ENCODE measurements at places on chromosomes 13 and 19.

GRCh38 chr19:47377801-47378200 lies 28.7 kb downstream of the DHX34 start:
- DNase-seq, result no peak

DNA sequence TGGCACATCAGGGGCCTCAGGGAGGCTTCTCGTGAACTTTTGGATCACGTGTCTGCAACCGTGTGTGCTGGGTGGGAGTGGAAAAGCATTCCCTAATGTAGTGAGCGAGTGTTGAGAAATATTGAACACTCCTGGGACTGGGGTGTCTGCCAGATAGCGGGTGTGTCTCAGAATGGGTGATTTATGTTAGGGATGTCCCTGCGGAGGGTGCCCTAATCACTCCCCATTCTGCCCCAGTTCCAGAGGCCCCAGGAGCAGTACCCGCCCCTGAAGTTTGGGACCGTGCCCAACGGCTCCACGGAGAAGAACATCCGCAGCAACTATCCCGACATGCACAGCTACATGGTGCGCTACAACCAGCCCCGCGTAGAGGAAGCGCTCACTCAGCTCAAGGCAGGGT lies 24.2 kb upstream of the GRWD1 start:
- DNase-seq, result no peak

DNA sequence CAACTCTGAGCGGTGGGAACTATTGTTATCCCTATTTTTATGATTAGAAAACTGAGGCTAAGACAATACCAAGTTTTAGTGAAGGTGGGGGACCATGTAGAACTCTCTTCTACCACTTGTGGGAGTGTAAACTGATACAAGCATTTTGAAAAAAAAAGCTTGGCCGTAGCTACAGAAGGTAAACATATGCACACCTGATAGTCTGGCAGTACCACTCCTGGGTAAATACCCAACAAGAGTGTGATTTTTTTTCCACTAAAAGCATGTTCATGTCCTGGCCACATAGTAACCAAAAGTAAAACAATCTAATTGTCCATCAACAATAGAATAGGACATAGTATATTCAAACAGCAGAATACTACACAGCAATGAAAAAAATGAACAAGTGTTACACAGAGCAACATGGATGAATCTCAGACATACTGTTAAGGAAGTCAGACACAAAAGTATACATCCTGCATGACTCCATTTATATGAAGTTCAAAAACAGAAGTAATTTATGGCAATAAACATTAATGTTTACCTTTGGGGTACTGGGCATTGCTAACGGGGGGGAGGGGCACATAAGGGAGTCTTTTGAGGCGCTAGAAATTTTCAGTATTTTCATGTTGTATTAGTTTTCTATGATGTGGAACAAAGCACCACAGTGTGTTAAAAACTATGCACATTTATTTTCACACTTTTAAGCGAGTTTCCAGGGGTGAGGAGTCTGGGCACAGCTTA lies 6.4 kb upstream of the SPATA13 start:
- no peak for DNase-seq

- DNase-seq, result no peak
These were observed 15.2 kb upstream of the C1QTNF9B start for GRCh38 chr13:23912469-23912868.

- no peak for DNase-seq
These were observed 61.5 kb downstream of the DOCK9 start for GRCh38 chr13:98916403-98916802.

DNA sequence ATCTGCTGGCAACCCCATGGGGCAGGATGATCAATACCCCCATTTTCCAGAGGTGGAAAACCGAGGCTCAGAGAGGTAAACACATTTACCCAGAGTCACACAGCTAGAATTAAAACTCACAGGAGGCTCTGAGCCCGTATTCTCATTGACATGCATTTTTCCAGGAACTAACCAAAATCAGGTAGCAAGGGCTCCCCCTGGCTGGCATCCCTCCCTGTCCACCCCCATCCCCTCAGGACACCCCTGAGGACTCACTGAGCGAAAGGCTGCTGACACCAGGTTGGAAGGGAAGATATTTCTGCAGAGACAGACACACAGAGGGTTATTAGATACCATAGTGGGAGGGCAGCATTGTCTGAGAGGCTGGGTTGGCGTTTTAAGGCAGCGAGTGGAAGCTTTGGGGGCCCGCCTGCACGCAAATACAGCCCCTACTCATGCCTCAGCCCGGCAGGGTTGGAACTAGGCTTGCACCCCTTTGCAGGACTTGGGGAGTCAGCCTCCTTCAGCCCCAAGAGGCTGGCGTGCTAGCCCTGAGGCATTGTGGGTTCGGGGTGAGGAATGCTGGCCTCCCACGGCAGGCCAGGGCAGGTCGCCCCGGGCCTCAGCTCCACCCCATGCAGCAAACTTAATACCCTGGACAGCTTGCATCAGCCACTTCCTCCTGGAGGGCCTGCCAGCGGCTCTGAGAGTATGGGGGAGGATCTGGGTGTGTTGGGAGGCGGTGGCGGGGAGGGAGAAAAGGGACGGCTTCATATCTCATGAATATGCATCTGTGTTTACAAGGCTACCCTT lies 3.9 kb downstream of the SLC1A5 start:
- peak; percentile 48 for DNase-seq

DNA sequence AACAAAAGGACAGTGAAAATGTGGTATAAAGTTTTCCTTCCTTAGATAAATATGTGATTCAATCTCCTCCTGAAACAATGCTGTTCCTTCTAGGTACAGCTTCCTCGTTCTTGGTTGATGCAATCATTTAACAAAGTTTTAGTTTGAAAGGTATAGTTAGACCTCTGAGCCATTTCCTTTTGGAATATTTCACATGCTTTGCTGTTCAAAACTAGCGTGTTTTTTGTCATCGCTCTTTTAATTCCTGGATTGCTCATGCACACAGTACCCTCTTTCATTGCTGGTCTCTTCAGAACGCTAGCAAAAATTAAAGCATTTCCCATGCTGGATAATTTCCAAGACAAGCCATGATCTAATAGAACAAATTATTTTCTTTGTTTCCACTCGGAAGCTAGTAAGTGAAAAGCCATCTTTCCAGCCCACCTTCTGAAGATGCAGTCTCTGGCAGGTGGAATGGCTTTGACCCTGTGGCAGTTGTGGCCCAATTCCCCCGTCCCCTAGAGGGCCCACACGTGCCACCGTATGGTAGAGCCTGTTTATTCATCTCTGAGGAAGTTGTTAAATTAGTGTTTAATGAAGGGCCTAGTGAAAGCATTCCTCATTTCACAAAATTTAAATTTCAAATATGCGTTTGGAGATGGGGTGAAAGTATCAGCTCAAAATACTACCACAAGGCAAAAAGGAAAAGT lies 1040.6 kb upstream of the SLC10A2 start:
- no peak for DNase-seq

GRCh38 chr13:37775871-37776270 lies 93.7 kb downstream of the TRPC4 start:
- no peak for DNase-seq

DNA sequence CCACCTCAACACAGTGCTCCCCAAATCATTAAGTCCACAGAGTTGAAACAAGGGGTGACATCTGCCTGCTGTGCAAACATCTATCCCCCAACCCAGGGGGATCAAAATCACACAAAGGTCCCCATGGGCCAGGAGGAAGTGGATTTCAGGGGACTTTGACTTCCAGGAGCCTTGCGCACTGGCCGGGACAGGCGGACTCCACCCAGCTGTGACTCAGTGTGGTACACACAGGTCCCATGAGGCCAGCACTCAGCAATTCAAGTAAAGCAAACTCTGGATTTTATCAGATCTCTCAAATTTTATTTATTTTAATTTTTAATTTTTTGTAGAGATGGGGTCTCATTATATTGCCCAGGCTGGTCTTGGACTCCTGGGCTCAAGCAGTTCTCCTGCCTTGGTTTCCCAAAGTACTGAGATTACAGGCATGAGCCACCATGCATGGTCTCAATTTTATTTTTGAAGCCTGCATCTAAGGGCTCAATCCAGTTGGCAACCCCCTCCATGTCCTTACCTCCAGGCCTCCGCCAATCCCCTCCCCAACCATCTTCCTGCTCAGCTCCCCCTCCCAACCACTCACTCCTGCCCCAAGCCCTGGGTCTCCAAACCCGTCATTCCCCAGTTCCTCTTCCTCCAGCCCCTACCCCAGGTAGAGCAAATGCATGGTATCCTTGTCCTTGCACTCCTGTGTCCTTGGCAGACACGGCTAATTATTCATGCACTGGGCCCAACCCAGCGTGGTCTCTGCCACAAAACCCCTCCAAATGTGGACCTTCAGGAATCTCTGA lies 18.2 kb downstream of the ARHGAP33 start:
- DNase-seq, result no peak

DNA sequence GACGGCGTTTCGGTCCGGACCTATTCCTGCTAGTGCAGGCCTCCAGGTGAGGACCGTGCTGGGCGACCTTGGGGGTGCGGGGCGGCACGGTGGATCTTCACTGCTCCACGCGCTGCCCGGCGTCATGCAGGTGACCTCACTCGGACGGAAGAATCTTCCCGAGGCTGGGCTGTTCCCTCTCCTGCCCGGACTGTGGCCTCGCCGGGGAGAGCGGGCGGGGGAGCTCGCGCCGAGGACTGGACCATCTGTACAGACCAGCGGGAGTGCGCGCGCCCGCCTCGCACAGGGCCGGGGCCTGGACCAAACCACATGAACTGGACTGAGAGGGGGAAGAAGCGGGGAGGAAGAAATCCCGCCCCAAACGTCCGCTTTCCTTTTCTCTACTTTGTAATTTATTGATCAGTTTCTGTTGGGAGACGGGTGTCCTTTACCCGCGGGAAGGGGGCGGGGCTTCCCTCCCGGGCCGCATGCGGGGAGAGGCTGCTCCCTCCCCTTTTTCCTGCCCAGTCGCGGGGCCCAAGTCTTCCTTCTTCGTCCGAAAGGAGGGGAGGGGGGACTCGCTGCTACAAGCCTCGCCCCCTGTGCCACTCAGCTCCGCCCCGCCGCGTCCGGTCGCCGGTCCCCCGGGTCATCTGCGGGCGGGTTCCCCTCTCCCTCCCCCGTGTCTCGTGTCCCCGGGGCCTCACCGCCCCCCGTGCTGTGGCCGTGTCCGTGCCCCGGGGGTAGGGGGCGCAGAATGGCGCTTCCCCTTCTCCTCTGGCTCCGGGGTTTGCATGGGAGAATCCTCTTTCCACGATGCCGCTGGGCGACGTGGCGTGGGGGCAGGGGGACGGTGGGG lies 4.9 kb downstream of the HRC start:
- peak; percentile 50 for DNase-seq

DNA sequence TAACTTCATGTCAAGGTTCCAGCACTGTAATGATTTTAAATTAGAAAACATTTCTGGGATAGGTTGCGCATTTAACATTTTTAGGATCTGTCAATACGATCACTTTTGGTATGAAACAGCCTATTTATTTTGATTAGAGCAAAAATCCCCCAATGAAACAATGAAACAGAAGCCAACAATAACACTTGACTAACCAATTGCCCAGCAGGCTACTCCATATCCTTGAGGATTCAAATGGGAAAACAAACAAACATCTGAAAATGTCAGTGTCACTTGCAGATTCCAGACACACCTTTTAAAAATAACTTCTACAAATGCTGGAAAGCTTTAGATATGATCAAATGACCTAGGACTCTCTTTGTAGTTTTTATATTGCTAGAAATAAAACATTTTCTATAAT lies 1412.5 kb upstream of the PRR20A start:
- no peak for DNase-seq
